ENCODE measurements at places on chromosomes 4 and X.
A peak's percentile ranks its signal among the peaks of the same experiment; 100 is the strongest.

DNA sequence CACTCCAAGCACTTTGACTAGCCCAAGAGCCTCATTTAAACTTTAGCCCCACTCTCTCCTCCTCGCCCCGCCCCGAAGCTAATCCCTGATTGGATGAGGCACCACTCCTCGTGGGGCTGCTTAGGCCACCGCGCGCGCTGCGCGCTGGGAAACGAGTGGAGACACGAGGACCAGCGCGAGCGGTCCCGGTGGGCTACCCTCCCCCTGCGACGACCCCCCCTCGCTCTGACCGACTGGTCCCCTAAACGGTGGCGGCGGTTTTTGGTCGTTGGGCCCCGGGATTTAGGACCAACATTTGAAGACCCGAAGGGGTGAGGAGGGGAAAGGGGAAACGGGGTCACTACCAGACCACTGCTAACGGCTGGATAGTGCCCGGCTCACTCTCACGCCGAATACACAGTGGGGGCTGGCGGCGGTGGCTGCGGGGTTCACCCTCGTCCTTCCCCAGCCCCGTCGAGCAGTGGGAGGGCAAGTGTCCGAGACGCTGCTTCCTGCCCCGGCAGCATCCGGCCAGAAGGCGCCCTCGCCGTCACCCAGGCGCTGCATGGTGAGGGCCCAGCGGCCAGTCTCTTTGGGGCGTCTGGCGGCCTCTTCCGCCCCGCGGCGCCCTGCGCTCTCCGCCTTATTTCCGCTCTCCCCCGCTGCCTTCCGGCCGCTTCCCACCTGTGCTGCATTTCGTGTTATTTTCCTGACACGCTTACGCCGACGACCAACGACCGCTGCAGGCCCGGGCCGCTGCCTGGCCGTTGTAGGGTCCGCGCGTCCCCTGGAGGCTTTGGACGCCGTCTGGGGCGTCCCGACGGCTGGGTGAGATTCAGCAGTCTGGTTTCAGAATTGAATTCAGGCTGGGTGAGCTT is at the start of gene RBM46:
Gene RBM46, plus strand, starts transcription at position 147 of the 857 bp plus-strand sequence. CDS start 15,481 bp downstream, outside the sequence.
- DNase-seq: no peak

DNA sequence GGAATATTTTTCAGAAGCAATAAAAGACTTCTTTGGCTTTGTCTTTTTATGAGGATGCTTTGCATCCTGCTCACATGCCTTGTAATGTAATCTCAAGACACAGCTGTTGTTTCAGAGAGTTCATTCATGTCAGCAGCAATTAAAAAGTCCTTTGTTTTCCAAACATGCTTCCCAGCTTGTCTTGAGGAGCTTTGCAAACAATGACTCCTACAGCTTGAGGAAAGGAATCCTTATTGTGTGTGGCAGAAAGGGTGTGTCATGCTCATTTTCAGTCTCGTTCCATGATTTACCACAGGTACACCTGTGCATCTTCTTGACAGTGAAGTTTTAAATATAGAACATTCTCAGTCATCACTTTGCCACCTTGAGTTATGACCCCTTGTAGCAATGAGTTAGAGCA is 139.2 kb upstream of the AADAT start:
- no peak for DNase-seq

DNA sequence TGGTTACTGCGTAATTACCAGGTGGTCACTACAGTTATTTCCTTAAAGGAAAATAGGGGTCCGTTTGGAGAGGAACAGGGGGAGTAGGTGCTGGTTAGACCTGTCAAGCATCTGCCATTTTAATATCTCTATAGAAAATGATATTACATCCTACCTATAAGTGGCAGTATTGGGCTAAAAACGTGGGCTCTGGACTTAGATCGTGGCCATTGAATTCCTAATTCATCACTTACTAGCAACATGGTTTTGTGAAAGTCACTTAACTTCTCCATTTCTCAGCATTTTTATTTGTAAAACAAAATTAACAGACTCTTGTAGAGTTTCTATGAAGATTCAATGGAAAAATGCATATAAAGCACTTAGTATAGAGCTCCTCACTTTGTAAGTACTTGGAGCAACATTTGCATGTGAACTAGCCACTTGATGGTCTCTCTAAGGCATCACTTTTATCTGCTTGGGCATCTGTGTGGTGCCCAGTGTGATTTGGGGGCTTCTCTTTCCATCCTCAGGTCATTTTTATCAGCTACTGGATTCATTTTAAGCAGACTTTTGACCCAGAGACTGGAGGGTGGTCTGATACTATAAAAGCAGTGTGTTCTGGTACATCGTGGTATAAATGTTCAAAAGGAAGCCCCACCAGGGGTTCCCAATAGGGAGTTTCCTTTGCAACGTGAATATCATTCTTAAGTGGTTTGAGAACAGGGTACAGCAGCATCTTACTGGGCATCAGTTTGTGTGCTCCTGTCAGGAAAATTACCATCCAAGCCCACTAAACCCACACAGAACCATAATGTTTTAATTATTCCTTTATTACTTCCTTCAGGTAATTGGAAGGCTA is 42.7 kb upstream of the RASSF6 start:
- no peak for DNase-seq

- DNase-seq: no peak
These were observed 43.0 kb upstream of the SCOC start for GRCh38 chr4:140330311-140330900.

- no peak for DNase-seq
These were observed 620.0 kb downstream of the RAPGEF2 start for GRCh38 chr4:159722918-159723317.

- DNase-seq: no peak
These were observed 1757.6 kb downstream of the ARAP2 start for GRCh38 chr4:34486461-34487363.

DNA sequence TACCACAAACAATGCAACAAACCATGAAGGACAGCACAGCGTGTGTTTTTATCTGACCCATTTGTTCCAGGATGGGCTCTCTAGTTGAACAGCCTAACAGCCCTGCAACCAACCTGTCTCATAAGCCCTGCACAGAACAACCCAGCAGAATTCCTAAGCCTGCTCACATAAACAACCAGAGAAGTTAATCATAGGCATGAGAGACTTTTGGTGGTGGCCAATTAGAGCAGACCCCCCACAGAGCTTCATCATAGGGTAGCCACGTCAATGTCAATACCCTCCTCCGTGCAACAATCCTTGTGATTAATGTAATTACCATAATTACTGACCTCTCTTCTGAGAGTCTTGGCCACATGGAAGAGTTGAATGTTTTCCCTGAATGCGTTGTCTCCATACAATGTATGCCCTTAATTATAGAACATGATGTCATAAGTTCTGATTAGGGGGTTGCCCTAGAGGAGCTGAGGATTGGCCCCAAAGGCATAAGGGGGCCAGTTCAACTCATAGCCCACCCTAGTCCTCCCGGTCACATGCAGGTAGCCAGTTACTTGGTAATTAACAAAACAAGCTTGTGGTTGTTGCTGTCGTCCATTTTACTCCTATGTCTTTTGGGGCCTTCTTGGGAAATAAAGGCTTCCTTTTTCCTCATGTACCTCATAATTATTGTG is 92.7 kb downstream of the SYNPO2 start:
- peak; percentile 86 for DNase-seq

- DNase-seq: no peak
These were observed 95.6 kb downstream of the STOX2 start for GRCh38 chr4:184000457-184001396.

DNA sequence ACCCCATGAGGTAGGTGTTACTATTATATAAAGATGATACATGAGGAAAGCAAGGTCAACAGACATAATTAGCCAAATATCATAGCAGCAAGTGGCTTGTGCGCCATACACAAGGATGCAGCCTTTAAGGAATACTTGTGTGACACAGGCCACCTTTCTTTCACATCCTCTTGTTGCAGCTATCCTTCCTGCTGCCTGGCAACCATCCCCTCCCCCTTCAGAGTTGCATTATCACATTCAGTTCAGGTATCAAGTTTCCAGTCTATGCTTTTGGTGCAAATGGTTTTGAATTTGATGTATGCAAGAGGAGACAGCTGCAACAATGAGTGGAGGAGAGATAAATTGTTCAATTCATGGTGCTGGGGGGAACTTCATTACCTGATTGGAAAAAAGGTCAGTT is 6.4 kb downstream of the ZCCHC18 start:
- peak; percentile 26 for DNase-seq

DNA sequence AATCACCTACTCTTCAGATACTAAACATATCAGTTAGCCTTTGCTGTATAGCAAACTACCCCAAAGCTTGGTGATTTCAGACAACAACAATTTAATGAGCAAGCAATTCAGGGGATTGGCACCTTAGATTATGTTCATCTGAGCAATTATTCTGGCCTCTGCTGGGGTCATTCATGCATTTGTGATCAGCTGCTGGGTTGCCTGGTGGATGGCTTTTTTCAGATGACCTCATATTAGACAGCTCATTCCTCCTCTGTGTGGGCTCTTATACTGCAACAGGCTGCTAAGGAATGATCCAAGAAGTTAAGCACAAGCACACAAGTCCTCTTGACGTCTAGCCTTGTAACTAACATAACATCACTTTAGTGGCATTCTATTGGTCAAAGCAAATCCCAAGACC is 153.0 kb upstream of the PPP1R2C start:
- no peak for DNase-seq

DNA sequence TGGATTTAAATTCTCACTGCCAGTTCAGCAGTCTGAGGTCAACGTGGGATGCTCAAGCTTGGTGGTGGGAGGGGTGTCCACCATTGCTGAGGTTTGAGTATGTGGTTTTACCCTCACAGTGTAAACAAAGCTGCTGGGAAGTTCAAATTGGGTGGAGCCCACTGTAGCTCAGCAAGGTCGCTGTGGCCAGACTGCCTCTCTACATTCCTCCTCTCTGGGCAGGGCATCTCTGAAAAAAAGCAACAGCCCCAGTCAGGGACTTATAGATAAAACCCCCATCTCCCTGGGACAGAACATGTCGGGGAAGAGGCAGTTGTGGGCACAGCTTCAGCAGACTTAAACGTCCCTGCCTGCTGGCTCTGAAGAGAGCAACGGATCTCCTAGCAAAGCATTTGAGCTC is 14.9 kb upstream of the RRAGB start:
- no peak for DNase-seq

DNA sequence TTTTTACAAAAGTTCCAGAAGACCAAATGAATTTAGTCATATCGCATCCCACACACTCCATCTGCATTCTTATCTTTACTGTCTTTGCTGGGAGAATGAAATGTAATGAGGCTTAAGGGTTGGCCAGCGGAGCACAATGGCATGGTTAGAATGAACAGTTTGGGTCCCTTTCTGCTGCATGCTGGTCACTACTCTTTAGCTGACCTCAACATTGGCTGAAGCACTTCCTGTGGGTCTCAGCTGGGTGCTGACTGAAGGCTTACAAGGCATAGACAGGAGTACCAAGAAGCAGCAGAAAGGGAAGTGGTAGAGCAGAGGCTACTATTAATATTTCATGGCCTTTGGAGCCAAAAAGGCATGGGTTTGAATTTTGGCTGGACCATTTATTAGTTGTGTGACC is 159.4 kb upstream of the GPC4 start:
- DNase-seq: no peak

DNA sequence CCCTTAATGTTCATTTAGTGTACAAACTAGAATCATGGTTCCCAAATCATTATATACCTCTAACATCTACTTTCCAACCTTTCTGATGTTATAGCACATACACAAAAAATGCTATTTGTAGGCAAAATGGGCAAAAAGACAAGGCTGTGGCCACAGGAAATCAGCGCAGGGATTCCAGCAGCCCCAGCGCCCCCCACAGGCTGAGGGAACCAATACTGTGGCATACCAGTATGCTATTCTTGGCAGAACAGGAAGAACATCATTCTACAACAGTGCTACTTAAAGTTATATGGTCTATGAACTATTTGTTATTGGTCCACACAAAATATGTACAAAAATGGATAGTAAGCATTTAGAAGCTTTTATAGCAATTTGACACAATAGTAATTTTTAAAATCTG is 25.3 kb downstream of the STEEP1 start:
- DNase-seq: no peak

GRCh38 chr4:160701671-160702070 is 1462.1 kb downstream of the FSTL5 start:
- DNase-seq: no peak

DNA sequence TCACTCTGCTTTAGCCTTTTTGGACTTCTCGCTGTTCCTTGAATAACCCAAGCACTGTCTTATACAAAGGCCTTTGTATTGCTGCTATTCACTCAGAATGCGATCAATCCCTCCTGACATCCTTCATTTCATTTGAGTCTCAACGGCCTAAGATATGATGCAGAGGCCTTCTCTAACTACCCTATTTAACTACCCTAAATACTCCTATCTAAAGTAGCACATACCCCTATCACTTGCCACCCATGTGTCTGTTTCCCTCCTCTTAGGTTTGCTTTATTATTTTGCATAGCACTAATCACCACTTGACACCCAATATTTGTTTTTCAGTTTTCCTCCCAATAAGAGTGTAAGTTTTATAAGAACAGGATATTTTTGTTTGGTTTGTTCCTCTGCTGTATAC is 42.3 kb upstream of the ACSL4 start:
- no peak for DNase-seq

DNA sequence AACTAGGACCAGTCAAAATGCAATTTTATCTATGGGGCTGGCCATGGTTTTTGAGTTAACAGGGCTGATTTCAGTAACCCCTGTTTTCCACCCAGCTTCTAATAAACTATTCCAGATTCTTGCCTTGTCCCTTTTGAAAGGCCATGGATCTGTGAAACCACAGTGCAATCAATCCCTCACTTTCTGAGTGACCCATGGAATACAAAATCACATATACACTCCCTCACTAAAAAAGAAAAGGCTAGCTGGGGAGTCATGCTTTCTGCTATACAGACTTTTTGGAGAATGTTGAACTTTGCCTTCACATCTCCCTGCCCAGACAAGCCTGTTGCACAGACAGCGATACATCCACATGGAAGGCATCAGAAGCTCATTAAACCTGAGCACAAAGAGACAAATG is 47.9 kb downstream of the MAD2L1 start:
- no peak for DNase-seq

- DNase-seq: no peak
These were observed 81.6 kb downstream of the ZNF81 start for GRCh38 chrX:47918274-47918673.

DNA sequence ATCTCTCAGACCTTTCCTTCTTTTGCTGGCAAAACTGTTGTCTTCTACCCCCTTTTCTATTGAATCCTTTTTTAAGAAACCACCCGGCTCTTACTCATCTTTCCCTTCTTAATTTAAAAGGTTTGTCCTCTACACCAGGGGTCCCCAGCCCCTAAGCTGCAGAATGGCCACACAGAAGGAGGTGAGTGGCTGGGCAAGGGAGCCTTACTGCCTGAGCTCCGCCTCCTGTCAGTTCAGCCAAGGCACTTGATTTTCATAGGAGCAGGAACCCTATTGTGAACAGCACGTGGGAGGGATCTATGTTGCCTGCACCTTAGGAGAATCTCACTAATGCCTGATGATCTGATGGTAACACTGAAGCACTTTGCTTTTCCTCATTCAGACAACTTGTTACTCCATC is 726.3 kb upstream of the INTU start:
- DNase-seq: no peak

DNA sequence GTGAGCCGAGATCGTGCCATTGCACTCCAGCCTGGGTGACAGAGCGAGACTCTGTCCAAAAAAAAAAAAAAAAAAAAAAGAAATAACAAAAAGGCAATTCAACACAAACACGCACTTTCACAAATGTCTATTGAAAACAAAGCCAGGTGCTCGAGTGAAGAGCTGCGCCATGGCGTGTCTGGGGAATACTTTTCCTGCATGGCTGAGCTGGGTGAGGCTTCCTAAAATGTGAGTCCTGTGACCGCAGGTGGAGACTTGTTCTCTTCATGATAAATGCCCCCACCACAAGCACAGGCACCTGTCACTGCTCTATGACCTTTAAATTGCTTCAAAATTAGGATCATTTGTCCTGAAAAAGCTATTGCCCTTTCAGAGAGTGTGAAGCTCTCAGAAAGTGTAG is 4.0 kb upstream of the ABLIM2 start:
- DNase-seq: no peak

GRCh38 chrX:13428053-13428786 is 108.4 kb upstream of the ATXN3L start:
- DNase-seq: no peak
